ENCODE measurements at places on chromosomes 6 and 20. TPM values are rescaled to one million over a fixed set of nuclear protein-coding genes. Genes with fewer than 3 reads are reported as not detected.

Gene MED23
- total RNA-seq: 32.2 TPM

Gene IP6K3
- 5.3 TPM for total RNA-seq

DNA sequence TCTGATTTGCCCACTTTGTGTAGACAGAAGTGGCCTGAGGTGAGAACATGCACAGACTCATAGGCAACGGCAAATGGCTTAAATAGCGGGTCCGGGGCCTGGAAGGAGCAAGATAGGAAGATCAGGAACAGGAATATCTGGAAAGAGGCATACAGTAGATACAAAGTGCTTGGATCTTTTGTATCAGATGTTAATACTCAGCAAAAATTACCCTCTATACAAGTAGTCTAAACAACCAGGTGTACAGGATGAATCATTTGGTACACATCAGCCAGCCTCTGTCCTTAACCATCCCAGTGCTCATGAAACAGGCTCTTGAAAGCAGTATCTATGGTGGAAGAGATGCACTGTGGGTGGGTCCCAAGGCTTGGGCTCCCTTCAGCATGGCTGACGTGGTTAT is 28.9 kb upstream of the HLA-C start:
- peaks cover 27% of the 10 kb centered on the region for H3K27me3 ChIP-seq
- H3K4me3 ChIP-seq: no peak overlapping the region
- no peak for DNase-seq

- H3K4me1 ChIP-seq: no peaks in the 10 kb centered on the region
- H3K4me3 ChIP-seq: no peak overlapping the region
- no peak overlapping the region for H3K27ac ChIP-seq
- no peak for DNase-seq
- no peaks in the 10 kb centered on the region for H3K27me3 ChIP-seq
These were observed 7.3 kb upstream of the PRPH2 start for GRCh38 chr6:42729731-42730130.

DNA sequence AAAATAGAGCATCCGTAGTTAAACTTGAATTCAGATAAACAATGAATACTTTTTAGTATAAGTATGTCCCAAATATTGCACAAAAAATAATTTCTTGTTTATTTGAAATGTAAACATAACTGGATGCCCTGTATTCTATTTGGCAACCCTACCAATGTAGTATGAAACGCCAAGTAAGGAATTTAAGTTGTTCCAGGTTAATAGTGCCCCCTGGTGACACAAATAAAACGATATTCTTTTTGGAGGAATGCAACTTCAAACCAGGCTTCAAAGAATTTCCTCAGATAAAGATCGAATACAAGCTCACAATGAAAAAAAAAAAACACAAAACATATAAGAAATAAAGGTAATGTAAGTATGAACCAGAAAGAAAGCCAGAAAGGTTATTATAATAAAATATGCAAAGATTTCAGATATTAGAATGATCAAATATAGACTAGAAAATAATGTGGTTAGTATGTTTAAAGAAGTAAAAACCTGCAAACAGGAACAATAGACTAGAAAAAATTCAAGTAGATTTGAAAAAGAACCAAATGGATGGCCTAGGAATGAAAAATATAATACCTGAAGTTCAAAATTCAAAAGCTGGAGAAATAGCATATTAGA is 18.4 kb upstream of the AKAP7 start:
- H3K27me3 ChIP-seq: no peaks in the 10 kb centered on the region
- no peaks in the 10 kb centered on the region for H3K36me3 ChIP-seq
- no peak overlapping the region for H3K4me3 ChIP-seq

Gene CTAGE9
- not detected for total RNA-seq

DNA sequence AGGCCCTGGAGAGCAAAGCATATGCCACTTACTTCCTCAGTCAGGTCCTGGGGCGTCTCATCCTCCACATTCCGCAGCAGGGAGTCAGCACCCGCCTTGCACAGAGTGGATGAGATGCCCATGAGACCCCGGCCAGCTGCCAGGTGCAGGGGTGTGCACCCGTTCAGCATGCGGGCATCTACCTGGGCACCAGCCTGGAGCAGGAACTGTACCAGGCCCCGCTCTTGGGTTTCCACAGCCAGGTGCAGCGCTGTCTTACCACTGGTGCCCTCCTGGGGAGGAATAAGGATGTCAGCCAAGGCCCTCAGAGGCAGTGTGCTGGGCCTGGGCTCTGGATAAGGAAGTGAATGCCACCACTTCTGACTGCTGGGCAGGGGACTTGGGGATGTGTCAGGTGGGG is 2.7 kb upstream of the SLC35B2 start:
- H3K4me3 ChIP-seq: no peak overlapping the region
- H3K27ac ChIP-seq: no peak overlapping the region
- H3K4me1 ChIP-seq: peaks cover 43% of the 10 kb centered on the region

Gene PRDM13
- total RNA-seq: not detected

Gene TBCC
- total RNA-seq: 73.6 TPM

DNA sequence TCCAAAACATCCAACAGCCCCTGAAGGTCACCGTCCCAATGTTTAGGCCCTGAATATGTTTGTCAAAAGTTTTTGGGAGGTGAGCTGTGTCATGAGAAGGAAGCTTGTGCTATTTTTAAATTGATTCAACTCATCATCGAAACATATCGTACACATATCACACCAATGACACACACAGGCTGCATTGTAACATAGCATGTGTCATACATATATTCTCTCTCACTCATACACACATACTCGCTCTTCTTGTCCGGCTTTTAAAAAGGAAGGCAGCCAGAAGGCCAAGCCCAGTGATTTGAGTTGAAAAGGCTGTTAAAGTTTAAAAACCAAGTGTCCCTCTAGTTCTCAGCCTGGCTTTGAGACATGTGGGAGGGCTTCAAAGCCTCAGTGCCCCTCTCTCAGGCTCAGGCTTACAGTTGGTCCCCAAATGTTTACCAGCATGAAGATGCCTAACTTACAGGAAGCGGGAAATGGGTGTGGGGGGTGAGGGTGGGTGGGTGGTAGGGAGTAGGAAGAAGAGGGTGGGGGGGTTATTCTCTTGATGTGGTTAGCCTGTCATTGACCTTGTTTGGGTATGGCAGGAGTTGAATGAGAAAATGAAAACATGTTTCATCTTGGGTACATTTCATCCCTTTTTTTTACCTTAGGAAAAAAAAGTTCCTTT is 3.3 kb upstream of the PRDM1 start:
- H3K4me1 ChIP-seq: peaks cover 46% of the 10 kb centered on the region
- no peak for DNase-seq
- H3K36me3 ChIP-seq: no peaks in the 10 kb centered on the region
- peak overlapping the region; percentile 55 for H3K27ac ChIP-seq

Gene GCM1
- not detected for total RNA-seq

GRCh38 chr6:5086294-5086890 is 1.3 kb downstream of the PPP1R3G start:
- peak overlapping the region; percentile 38 for H3K4me3 ChIP-seq
- peaks cover 52% of the 10 kb centered on the region for H3K27me3 ChIP-seq
- H3K36me3 ChIP-seq: no peaks in the 10 kb centered on the region
- H3K4me1 ChIP-seq: peaks cover 39% of the 10 kb centered on the region
- DNase-seq: no peak

Gene GHRH
- not detected for total RNA-seq

DNA sequence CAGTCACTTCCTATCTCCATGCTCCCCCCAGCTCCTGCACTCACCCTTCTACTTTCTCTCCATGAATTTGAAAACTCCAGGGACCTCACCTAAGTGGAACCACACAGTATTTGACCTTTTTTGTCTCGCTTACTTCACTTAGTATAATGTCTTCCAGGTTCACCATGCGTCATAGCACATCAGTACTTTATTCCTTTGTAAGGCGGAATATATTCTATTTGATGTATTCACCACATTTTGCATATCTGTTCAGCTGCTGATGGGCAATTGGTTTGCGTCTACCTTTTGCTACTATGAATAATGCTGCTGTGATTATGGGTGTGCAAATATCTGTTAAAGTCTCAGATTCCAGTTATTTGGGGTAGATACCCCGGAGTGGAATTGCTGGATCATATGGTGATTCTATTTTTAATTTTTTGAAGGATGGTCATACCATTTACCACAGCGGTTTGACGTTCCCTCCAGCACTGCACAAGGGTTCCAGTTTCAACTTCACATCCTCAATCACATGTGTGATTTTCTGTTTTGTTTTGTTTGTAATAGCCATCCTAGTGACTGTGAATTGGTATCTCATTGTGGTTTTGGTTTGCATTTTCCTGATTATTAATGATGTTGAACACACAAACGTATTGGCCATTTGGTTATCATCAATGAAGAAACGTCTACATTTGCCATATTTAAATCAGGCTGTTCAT is 20.3 kb upstream of the SYNDIG1 start:
- H3K4me1 ChIP-seq: no peaks in the 10 kb centered on the region
- no peaks in the 10 kb centered on the region for H3K36me3 ChIP-seq
- H3K4me3 ChIP-seq: no peak overlapping the region
- H3K27ac ChIP-seq: no peak overlapping the region
- H3K27me3 ChIP-seq: no peaks in the 10 kb centered on the region

- no peaks in the 10 kb centered on the region for H3K27me3 ChIP-seq
- no peak overlapping the region for H3K4me3 ChIP-seq
- no peak for DNase-seq
- no peak overlapping the region for H3K27ac ChIP-seq
These were observed 51.0 kb upstream of the TCF21 start for GRCh38 chr6:133837801-133838349.

DNA sequence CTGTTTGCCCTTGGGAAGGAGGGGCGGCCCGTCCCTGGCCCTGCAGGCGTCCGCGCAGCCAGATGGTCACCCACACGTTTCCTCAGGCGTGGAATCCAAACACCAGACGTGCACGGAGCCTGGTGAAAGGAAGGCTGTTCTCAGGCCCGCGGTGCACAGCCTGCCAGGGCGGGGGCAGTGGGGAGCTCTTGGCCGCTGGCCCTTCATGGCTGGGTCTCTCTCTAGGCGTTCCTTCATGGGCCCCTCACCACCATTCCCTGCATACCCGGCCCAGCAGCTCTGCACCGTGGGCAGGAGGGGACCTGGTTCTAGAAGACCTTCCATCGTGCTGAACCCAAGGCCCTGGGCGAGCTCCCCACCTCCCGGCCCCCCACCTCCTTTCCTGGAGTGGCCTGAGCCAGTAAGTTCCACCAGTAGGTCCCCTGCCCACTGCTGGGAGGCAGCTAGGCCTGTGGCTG is 30.4 kb upstream of the SMOC2 start:
- H3K4me1 ChIP-seq: no peaks in the 10 kb centered on the region
- no peaks in the 10 kb centered on the region for H3K27me3 ChIP-seq
- no peak overlapping the region for H3K4me3 ChIP-seq
- H3K36me3 ChIP-seq: no peaks in the 10 kb centered on the region

Gene LRFN2
- total RNA-seq: not detected

- peaks cover 2% of the 10 kb centered on the region for H3K4me1 ChIP-seq
- H3K27ac ChIP-seq: no peak overlapping the region
- no peak overlapping the region for H3K4me3 ChIP-seq
- no peaks in the 10 kb centered on the region for H3K36me3 ChIP-seq
- H3K27me3 ChIP-seq: peaks cover 42% of the 10 kb centered on the region
These were observed 257.9 kb downstream of the CDH26 start for GRCh38 chr20:60215816-60216730.

Gene ELOVL2
- 6.8 TPM for total RNA-seq

- H3K27ac ChIP-seq: no peak overlapping the region
- no peak overlapping the region for H3K4me3 ChIP-seq
- no peaks in the 10 kb centered on the region for H3K4me1 ChIP-seq
- no peaks in the 10 kb centered on the region for H3K36me3 ChIP-seq
- no peak for DNase-seq
These were observed 25.6 kb upstream of the NOX3 start for GRCh38 chr6:155481215-155481614.

DNA sequence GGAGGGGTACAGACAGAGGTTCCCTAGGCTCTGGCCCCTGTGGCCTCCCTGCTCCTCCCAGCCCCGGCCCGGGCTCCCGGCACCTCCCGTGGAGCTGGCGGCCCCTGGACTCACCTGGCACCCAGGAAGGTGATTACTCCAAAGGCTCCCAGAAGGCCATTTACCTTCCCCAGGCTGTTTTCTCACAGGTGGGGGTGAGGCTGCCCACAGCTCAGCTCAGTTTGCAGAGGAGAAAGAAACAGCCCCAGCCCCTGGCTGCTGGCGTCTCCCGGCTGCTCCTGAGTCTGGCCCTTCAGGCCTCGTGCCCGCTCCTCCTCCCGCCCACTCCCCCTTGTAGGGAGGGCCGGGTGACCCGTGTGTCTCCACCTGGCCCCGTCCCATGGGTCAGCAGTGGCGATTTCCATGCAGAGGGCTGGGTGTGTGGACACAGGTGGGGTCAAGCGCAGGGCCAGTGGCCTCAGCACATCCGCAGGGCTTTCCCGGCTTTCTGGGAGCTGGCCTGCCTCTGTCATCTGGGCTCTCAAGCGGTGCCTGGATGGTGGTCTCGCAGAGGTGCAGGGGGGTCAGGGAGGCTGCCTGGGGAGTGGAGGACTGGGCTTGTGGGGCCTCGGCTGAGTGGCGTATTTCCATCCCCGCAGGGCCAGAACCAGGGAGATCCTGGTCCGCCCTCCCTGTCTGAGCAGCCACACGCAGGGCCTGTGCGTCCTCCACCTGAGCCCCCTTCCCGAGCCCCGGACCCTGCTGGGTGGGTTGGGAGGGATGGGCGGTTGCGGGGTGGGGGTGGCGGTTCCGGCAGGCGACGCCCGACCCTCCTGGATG is 20.2 kb upstream of the GATA5 start:
- no peak for DNase-seq
- H3K36me3 ChIP-seq: no peaks in the 10 kb centered on the region
- H3K4me3 ChIP-seq: no peak overlapping the region
- H3K27me3 ChIP-seq: no peaks in the 10 kb centered on the region
- H3K4me1 ChIP-seq: no peaks in the 10 kb centered on the region

DNA sequence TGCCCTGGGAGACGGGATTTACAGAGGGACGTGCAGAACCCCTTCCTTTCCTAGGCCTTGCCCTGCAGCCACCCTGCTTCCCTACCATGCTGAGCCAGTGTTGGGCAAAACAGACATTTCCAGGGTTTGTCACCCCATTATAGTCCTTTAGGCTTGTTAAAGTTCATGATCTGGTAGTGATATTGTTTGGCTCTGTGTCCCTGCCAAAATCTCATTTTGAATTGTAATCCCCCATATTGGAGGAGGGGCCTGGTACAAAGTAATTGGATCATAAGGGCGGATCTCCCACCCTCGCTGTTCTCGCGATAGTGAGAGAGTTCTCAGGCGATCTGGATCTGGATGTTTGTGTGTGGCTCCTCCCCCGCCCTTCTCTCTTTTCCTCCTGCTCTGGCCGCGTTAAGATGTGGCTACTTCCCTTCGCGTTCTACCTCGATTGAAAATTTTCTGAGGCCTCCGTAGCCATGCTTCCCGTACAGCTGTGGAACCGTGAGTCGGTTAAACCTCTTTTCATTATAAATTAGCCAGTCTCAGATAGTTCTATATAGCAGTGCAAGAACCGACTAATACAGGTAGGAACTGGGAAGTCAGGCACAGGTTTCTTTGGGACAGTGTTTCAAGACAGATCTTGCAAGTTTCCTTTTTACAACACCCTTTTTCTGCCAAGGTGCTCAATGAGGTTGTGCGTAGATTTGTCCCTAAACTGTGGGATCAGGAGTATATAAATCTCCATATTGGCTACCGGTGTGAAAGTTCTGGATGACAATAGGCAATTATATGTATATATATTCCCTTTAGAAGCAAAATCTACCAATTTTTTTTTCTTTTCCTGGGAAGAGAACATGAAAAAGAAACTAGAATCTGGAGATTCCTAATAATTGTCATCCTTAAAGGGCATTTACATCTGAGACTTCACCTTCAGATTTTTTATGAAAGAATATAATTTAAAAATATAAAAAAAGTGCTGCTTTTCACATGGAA is 152.1 kb downstream of the SAMD5 start:
- no peaks in the 10 kb centered on the region for H3K27me3 ChIP-seq
- no peak overlapping the region for H3K27ac ChIP-seq
- H3K36me3 ChIP-seq: no peaks in the 10 kb centered on the region
- no peak for DNase-seq
- H3K4me1 ChIP-seq: peaks cover 1% of the 10 kb centered on the region

Gene CDH4
- total RNA-seq: not detected

Measured in SJSA1 (cell line).